Fibroblast of mammary gland (primary cell): ENCODE measurements at places on chromosomes 4 and X.

- no peak for DNase-seq
These were observed 223.7 kb upstream of the DIPK2B start for GRCh38 chrX:45424326-45424725.

- DNase-seq, result no peak
These were observed 13.3 kb downstream of the CYP4V2 start for GRCh38 chr4:186204686-186205085.

DNA sequence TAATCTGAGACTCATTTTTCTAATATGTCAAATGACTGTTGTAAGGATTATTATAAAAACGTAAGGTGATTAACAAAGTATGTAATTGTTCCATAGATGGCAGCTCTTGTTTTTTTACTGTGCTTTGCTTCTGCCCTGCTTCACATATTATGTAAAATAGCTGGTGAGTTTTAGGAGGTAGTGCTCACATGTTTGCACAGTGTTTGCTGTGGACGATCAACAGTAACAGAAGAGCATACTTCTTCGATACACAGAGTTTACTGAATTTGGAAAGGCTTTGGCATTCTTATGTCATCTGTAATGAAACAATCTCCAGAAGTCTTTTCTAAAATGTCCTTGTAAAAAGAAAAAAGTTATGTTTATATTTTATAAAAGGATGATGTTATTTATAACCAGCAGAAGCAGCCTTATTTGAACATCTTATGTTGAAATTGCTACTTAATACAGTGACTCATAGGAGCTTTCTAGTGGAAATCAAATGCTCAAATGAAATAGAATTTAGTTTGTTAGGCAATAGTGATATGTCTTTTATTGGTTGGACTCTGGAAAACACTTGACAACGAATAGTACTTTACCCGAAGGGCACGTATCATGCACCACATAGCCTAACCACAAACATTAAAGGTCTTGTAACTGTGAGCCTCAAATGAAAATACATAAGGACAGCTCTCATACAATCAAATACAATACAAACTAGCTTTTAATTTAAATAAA is 1.9 kb upstream of the MTTP start:
- DNase-seq, result peak; percentile 26

GRCh38 chr4:57661517-57662090 is 551.4 kb upstream of the IGFBP7 start:
- no peak for DNase-seq

GRCh38 chrX:109357706-109358105 is 124.2 kb downstream of the GUCY2F start:
- DNase-seq, result no peak

- DNase-seq, result no peak
These were observed 41.4 kb upstream of the ENPP6 start for GRCh38 chr4:184259081-184259480.

DNA sequence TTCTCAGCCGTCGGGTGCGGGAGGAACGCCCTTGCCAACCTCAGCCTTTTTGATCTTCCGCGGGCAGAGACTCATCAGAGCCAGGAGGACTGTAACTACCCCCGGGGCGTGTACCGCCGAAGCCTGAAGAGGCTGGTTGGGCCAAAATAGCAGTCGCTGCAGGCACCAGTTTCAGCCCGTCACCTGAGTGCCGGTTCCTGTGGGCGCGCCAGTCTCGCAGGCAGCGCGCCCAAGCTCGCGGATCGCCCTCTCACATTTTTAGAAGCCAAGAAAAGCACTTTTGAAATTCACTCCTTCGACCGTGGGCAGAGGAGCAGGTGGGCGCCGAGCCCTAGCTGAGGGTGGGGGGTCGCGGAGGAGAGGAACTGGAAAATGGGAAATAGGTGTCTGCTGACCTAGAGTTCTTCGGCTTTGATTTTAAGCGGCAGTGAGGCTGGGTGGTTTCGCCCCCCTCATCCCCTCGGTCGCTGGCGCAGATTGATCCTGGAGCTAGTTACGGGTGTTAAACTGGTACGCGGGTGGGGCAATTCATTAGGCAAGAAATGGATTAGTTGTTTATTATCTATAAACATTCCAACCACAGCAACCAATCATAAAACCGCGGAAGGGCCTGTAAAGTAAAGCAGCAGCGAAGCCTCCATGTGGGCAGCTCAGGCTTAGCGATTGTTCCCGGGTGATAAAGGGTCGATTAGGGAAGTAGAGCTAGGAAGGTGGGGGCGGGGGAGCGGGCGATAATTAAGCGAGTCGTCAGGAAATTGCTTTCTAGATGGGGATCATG is 69.2 kb downstream of the FBXO8 start:
- DNase-seq, result no peak

- peak; percentile 39 for DNase-seq
These were observed 45.6 kb downstream of the RFC1 start for GRCh38 chr4:39320381-39321115.

DNA sequence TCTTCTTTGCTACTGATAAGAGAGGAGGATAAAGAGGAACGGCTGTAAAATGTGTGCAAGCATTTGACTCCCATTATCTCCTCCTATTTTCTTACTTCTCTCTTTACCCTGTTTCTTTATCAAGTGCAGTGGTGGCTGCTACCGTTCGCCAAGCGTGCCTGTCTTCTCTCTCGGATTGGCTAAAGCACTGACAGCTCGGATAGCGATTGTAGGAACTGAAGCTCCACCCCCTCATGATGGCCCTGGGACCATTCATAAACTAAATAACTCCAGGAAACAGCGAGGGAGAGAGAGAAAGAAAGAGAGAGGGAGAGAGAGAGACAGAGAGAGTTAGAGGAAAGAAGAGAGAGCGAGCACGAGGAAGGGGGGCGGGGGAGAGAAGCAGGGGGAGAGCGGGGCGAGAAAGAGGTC is 305 bp upstream of the MAB21L2 start:
- DNase-seq, result no peak
